Stimulated activated naive CD4-positive, alpha-beta T cell treated with Interleukin-2 at 50 U/mL for 16 hours (primary cell): ENCODE measurements at places on chromosomes 3 and 15.

DNA sequence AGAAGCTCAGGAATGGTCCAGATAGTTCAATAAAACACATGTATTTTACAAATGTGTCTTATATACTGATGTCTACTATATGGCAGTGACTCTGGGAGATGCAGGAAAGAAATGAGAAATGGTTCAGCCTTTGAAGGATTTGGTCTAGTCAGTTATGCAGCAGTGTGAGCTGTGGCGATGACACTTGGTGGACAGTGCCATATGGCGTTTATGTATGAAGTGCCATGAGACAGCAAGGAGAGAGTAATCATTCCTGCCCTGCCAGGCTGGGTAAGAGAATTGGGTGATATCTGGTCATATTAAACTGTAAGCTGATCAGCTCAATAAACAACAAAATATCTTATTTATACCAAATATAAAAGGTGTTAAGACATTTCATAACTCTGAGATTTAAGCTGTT lies 47.6 kb upstream of the ANP32A start:
- no peak for DNase-seq

GRCh38 chr3:45923755-45924154 lies 19.5 kb upstream of the CXCR6 start:
- no peak for DNase-seq

DNA sequence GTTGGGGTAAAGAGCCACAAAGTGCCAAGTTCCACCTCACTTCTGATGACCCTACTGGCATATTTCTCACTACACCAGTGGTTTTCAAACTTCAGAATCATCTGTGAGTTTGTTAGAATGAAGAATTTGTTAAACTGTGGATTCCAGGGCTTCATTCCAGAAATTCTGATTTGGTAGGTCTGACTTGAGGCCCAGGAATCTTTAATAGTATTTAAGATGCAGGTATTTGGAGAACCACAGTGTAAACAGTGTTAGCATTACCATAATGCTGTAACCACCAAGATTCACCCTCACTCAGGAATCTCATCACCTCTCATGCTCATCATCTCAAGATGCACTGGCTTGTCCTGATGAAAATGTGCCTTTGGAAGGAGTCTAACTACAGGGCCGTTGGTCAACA lies 6.0 kb downstream of the KCNMB3 start:
- no peak for DNase-seq

- no peak for DNase-seq
Measured at GRCh38 chr3:72309661-72310418, 524.9 kb upstream of the PROK2 start.

GRCh38 chr15:62257996-62258521 lies 93.0 kb upstream of the C2CD4B start:
- no peak for DNase-seq

DNA sequence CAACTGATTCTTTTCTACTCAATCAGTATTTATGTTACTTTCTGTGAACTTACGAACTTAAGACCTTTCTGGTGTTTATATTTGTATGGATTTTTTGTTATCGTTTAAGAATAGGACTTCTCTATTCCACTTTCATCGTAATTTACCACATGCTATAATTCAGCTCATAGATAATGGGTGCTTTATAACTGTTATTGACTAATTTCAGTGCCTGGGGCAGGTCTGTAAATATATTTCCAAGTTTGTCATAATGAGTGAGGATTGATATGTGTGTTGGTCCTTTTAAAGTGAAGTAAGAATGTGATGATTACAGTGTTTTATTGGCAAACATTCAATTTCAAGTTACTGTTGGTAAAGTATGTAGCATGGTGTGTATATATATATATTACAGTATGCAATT lies 1.8 kb upstream of the NAALADL2 start:
- no peak for DNase-seq

GRCh38 chr3:169161011-169161410 lies 502.5 kb downstream of the MECOM start:
- DNase-seq = no peak

GRCh38 chr3:98968824-98969223 lies 67.3 kb upstream of the DCBLD2 start:
- no peak for DNase-seq

DNA sequence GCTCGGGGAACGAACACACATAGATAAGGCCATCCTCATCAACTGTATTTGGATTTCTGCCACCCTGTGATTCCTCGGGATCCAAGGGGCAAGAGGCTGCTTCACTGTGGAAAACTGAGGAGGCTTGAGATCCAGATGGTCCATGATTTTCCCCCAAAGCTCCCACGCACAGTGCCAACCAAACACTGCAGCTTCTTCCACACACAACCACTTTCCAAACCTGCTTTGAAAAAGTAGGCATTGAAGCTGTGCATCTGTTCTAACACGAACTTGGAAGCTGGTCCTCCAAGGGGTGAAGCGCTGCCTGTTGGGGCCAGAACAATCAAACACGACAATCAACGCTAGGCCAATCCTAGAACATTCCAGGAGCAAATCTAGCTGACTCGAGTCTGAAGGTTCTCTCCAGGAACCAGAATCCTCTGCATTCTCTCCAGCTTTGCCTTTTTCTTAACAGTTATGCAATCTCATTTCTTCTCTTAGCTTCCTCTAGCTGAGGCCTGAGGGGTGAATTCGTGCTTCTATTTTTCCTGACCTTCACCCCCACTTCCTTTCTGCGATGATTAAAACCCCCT lies 104.4 kb downstream of the LRRK1 start:
- DNase-seq = no peak

- DNase-seq = no peak
Measured at GRCh38 chr3:141849056-141849815, 27.2 kb upstream of the ATP1B3 start.

GRCh38 chr3:74591342-74591741 lies 23.1 kb downstream of the CNTN3 start:
- DNase-seq = no peak

DNA sequence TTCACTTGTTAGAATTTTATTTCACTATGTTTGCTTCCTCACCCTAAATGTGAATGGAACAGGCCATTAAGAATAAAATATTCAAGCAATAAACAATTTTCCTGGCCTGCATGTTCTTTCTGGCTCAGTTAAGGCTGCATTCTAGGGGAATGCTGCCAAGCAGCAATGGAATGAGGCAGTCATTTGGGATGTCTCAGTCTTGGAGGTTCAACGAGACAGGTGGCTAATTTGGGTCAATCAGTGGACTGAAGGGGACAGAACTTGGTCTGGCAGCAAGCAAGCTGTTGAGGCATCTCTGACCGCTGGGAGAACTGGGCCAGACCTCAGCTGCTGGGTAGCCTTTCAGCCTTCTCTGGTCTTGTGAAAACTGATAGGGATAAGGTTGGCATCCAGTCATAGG lies 241.6 kb downstream of the NLGN1 start:
- no peak for DNase-seq

DNA sequence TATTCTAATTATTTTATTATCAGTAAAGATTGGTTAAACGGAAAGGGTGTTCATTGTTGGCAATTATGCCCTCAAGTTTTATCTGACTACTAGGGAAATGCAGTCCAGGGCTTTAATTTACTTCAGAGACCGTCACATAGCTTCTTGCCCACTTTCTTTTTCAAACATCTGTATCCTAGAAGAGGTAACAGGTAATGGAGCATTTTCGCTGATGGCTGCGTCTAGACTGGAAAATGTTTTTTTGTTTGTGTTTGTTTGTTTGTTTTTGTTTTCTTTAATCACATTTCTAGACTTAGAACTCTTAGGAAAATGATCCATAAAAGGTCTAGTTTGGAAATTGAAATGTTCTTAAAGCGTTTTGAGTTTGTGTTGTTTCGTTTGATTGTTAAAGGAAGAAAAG lies 71.4 kb downstream of the ANXA2 start:
- no peak for DNase-seq

GRCh38 chr15:89835176-89835564 lies 20.5 kb upstream of the ANPEP start:
- DNase-seq = no peak

DNA sequence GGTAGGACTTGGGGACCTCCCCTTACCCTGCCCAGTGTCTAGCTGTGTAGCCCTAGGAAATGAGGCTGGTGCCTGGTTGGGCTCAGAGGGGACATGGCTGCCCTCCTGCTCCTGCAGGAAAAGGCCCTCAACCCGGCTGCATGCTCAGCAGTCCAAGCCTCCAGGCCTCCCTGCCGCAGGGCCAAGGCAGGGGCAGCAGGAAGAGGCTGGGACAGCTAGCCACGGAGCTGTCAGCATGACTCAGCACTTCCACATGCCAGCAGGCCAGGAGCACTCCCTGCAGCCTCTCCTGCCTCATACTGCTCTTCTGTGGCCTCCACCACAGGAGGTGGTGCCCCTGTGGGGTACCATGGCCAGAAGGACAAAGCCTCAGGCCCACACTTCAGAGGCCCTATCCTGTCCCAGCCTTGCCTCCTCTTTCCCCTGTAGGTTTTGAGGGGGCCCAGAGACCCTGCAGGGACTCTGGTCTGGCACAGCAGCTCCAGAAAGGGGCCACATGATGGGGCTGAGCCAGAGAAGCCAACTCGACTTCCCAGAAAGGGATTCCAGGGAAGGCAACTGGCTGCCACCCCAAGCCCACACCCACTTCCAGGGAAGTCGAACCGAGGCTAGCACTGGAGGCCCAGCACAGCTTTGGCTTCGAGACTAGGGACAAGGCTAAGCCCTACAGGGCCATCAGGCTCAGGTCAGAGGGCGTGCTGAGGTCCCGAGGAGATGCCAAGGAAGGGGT lies 19.5 kb downstream of the TKT start:
- no peak for DNase-seq

GRCh38 chr3:105513886-105514285 lies 147.2 kb downstream of the ALCAM start:
- no peak for DNase-seq

- DNase-seq = no peak
Measured at GRCh38 chr3:150275941-150276340, 132.2 kb upstream of the TSC22D2 start.

GRCh38 chr3:163924600-163924999 lies 1153.7 kb downstream of the SI start:
- no peak for DNase-seq

DNA sequence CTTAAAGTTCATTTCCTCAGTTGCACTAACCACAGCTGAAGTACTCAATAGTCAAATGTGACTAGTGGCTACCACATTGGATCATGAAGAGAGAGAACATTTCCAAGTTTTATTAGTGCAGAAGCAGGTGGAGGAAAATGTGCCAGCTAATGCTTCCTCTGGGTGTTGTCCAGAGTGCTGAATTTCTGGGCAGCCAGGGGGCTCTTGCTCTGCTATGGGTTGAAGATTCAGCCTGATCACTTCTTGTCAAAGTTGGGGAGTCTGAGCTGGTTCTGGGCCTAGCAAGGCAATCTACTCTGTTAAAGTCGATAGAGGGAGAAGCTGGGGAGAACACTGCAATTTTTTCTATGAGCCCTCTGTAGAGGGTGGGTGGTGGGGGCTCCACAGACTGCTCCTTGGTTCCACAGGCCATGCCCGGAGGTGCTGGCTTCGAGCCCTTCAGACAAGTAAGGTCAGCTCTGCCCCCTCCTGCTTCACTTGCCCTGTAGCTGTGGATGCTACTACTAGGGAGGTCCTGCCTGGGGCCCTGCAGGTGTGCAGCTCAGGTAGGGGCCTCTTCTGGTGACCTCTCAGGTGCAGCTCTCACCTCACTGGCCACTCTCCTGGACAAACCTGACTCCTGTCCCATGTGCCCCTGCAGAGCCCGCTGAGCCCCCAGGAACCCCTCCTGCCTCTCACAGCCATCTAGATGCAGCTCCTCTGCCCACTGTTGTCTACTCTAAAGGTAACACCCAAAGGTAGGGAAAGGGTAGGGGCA lies 8.2 kb downstream of the ALG3 start:
- no peak for DNase-seq

DNA sequence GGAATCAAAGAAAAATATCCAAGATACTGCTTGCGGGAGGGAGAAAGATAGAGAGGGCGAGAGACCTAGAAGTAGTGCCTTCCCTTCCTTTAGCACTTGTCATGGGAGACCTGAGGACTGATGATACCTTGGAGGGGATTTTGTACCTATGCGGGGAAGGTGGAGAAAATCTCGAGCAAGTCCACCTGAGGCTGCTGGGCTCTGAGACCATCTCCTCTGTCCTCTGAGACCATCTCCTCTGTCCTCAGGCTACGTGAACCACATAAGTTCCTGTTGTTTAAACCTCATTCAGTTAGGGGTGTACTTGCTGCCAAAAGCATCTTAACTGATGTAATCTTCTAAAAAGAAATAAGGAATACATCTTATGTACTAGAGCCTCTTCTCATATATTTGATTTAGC lies 164.9 kb downstream of the NR2F2 start:
- DNase-seq = no peak

DNA sequence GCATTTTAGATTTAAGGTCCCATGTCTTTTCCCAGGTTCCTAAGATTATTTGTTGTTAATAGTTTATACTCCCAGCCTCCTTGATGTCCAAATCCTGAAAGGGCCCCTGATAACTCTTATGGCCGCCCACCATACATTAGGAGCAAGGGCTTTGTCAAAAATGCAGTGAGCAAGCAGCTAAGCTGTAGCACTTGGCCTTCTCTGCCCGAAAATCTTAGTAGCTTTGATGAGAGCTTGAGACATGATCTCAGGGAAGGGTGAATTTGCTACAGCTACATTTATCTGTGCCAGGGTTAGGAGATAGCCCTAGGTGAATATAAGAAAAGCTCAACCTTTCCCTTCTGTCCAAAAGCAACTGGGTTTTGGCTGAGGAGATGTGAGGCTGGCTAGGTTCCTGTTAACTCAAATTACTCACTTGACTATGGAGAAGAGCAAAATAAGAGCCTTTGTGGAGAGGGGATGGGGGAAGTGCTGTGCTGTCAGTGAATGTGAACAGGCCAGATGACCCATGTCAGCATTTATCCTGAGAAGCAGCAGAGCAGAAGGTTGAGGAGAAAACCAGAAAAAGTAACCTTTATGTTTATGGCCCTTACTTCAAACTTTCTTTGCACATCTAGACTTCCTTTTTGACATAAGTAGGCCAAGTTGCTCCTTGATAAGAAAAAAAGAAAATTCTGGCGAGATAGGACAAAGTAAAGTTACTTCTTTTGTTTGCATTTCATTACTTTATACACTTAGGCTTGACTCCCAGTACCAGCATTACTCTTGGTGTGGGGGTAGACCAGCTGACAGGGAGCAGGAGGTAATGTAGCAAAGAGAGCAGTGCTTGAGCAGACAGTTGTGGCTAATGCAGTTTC lies 21.1 kb downstream of the MAPK6 start:
- DNase-seq = no peak

DNA sequence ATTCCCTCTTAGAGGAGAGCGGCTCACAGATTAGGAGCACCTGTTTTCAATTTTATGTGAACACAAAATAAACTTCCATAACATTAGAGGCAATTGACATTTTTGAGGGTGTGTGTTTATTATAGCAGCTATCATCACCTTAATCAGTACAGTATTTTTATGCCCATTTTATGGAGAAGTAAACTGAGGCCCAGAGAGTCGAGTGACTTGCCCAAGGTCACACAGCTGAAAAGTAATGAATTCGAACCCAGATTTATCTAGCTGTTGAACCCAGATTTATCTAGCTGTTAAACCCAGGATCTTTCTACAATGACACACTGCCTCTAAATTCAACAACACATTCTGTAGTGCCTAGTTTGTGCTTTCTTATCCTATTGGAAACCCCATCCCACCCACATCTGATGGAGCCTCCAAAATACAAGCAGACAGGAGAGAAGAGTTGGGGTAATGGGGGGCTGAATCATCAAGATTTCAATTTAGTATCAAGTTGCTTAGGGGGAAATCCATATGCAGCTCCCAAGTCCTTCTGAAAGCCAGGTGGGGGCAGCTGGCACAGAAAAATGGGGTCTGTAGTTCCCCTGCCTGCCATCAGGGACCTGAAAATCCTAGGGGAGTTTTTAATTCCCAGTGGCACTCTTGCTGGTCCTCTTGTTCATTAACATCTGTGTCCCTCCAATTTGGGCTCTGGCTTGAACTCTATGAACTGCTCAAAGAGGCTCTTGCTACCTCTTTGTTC lies 50.4 kb upstream of the TRA2B start:
- DNase-seq = no peak

- DNase-seq = peak; percentile 40
Measured at GRCh38 chr3:4979428-4980228, at the start of gene BHLHE40. Gene BHLHE40, plus strand, starts transcription at chr3:4979437. Its CDS starts 282 bp downstream, at chr3:4979719.
